ENCODE measurements at places on chromosomes 3 and 15. TPM values are rescaled to one million over a fixed set of nuclear protein-coding genes. Genes with fewer than 3 reads are reported as not detected.
A peak's percentile ranks its signal among the peaks of the same experiment; 100 is the strongest.

DNA sequence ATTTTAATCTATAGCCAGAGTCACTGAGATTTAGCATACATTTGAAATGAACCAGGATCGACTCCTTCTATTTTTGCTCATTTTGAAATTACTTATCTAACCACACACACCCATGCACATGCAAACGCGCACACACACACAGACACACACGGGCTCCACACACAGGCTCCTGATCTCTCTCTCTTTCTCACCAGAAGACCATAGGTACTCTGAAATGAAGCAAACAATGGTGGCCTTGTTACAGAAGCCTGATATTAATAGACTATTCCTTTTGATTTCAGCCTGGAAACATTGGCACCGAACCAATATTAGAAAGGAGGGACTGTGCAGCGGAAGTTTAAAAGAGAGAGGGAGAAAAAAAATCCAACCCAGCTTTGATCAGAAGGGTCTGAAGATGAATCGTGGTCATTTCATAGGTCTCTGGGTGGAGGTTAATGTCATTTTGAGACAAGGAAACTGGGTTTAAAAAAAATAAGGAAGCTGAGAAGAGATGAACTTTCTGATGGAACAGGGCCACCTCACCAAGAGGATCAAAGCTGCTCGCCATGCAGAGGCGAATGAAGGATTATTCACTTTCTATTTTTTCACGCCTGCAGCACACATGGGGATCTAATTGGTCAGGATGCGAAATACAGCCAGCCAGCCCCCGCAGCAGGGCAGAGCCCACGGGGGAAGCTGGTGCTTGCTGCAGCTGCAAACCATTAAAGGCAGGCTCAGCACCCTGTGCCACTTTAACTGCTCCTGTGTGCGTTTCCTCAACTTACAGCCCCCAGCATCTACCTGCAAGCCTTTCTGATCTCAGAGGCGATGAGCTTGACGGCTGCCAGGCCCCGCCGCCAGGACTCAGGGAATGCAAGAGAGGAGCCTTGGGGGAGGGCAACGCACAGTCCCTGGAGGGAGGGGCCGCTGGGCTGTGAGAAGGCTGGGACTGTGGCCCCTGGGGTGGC, 88.8 kb downstream of the HES1 start:
- no peak for ATAC-seq

DNA sequence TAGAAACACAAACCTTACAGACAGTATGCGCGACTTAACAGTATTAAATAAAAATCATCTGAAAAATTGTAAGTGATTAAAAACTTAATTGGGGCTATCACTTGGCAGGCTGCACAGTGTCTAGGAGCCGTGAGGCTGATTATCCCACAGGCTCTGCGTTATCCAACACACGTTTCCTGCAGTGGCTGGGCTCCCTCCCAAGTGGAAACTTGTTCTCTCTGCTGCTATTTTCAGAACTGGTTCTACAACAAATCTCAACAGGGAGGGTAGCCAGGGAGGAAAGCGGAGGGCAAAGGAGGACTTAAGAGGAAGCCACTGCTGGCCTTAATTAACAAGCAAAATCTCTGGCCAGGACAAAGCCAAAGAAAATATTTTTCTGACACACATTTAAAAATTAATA, 555.2 kb downstream of the MAGI1 start:
- ATAC-seq = no peak

- peak; percentile 88 for ATAC-seq
Observed at GRCh38 chr15:59313641-59314332, 58.9 kb downstream of the MYO1E start.

DNA sequence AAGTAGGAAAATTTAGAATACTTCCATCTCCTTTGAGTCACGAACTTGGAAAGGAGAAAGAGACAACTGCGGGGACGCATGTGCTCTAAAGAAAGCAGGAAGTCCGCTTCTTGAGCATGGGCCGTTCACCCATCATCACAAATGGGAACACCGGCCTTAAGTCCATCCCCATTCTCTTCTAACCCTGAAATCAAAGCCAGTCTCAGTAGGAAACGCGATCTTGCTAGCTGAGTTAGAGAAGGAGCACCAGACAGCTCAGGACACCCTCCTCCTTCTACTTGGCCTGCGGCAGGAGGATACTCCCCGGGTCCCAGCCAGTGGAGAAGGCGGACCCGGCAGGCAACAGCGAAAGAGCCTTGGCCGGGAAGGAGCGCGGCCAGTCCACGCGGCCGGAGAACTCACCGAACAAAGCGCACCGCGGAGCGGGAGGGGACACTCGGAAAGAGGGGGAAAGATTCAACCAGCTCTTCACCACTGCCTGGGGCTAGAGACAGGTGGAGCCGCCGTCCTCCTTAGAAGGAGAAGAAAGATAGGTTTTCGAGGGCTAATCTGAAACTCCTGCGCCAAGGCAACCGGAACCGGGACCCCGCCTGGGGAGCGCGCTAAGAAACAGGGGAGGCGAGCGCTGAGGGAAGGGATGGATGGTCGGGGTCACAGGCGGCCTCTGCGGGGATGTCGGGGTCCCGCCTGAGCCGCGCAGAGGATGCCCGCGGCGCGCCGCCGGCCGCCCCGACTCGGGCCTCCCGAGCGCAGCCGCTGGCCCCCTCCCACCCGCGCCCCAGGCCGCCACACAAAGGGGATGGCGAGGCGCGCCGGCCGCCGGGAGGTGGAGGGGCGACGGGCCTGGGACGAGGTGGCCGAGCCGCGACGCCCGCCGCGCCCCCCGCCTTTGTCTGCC, 818 bp downstream of the SLC4A7 start:
- ATAC-seq = peak; percentile 13

- ATAC-seq = no peak
Observed at GRCh38 chr3:40477666-40478065, 744 bp downstream of the ZNF619 start.

Gene SLC22A14
- total RNA-seq = not detected

Gene C3orf22
- total RNA-seq = not detected
